ENCODE measurements at places on chromosomes 1 and 21.

DNA sequence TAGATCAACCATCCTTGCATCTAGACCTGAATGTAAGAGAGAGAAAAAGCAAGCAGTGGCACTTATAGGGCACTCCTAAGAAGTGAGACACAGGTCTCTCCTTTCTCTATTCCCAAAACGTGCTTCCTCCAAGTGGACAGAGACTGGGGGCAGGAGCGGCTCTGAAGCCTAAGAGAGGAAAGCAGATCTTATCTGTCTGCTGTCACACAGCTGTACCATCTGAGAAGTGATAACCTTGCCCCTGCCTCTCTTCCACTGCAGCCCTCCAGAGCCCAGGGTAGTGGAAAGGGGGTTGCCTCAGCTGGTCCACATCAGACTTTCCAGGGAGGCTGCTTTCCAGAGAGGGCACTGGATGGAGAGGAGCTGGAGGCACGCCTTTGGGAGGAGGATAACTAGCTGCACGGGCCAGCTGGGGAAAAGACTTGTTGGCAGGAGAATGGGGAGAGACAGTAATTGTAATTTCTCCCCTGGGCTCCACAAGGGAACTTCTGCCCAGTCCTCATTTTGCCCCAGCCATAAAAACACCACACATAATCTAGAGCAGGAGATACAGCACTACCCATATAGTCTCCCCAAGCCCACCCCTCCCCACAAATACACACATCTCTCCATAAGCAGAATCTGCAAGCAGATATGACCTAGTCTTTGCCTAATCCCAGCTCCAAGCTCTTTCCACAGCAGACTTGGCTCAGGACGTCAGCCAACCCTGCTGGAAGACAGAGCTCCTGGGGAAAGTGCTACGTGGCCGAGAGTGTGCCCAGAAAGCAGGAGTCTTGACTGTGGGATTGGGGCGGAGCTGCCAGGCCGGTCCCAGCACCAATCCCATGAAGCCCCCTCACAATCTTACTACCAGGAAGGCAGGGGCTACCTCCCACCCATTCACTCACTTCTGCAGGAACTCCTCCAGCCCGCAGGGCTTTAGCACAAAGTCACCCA, 31.2 kb downstream of the PIK3C2B start:
- no peak for DNase-seq

DNA sequence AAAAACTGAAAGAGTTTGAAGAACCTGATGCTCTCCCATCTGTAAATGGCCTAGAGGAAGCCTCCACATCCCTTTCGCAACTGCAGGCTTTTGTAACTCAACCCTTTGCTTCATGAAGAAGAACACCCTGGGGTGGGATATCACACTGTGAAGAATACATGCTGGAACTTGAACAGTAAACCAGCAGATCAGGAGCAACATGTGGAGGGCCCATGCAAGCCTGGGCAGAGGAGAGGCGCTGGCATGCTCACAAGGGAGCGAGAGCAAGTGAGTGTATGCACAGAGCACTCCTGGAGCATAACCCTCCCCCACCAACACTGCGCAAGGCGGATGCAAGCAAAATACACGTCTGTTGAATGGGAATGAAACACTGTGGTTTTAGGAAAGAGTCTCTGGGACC, 24.6 kb upstream of the SPAG17 start:
- DNase-seq, result no peak

- DNase-seq, result no peak
These were observed 831 bp upstream of the FOXD2 start for GRCh38 chr1:47436979-47437446.

- no peak for DNase-seq
These were observed 57.4 kb upstream of the TMPRSS15 start for GRCh38 chr21:18460979-18461378.

DNA sequence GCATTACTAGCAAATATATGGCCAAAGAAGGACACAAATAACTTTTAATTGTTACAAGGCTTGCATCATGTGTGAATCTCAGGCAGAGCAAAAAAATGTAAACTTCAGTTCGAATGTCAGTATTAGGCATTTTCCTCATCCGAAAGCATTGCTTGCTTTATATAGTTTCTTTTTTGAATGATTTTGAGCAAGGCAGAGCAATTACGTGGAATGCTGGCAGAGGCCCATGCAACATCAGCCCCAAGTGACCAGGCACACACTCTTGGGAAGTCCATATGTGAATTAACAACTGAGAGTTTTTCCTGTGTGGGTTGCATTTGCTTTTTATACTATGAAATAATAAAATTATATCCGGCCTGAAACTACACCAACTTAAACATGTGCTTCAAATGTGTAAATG, 274.8 kb downstream of the PTPRC start:
- DNase-seq, result no peak

DNA sequence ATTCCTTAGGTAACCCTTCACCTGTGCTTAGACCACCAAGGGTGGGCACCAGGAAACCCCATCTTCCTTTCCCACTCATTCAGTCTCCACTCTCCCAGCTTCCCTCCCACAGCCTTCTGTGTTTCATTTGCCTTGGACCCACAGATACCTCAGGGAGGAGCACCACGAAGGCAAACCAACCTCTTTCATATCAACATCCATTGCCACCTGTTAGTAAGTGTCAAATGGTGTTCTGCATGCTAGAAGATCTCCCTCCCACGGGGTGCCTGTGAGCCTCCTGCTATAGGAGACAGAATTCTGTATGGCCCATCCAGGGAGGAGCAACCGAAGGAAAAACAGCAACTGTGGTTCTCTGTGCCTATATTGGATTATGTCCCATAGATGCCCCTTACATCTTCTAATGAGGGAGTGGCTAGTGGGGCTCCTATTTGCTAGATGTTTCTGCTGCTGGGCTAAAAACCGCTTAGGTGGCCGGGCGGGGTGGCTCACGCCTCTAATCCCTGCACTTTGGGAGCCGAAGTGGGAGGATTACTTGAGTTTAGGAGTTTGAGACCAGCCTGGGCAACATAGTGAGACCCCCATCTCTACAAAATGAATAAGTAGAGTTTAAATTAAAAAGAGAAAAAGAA, 25.6 kb upstream of the SCCPDH start:
- DNase-seq, result no peak

DNA sequence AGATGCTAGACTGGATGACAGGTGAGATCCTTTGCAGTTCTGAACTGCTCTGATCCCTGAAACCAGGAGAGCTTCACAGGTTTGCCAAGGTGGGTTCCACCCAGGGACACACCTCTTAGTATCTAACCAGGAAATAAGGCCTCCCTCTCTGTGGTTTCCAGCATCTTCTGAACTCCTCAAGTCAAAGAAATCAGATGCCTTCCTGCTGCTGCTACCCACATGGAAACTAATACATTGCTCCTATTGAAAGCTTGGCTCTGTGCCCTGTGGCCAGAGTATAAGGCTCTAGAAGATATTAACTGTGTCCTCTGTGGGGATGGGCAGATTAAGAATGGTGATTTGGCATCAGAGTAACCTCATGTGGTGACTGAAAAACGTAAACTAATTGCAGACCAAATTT, 75.0 kb upstream of the MRPS6 start:
- DNase-seq, result no peak

DNA sequence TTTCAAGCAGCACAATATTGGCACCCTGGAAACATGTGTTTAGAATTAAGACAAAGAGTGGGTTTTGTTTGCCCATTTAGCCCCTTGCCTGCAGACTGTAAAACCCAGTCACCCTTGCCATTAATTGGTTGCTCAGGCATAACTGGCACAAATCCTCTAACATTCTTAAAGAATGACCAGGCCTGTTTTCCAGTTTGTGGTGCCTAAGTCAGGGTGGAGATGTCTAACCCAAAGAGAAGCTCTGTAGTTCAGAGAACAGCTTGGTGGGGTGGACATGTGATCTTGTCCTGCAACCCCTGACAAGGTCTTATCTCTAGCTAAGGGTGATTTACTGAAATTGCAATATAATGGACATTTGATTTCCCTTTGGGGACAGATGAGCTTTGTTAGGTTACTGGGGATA, 8.8 kb upstream of the ANGPTL7 start:
- DNase-seq, result no peak

- no peak for DNase-seq
These were observed 28.8 kb downstream of the CHODL start for GRCh38 chr21:18273400-18273799.

GRCh38 chr1:2397007-2397679, 5.5 kb downstream of the RER1 start:
- no peak for DNase-seq

DNA sequence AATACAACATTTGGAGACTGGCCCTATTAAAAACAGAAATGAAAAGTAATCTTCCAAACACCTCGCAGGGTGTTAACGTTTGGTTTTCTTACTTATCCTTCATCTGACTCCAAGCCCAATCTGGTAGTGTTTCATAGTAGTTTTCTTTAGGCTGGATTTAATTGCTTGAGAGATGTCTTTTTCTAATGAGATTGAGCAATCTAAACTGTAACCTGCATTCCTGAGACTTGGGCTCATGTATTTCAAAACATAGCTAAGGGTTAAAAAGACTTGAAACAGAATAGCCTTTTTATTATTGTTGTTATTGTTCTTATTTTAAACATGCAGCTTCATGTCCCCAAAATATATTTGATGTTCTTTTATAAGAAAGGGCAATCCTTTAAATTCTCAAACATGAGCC, 278.9 kb downstream of the TGFB2 start:
- no peak for DNase-seq

GRCh38 chr21:19011451-19011850, 607.9 kb upstream of the TMPRSS15 start:
- DNase-seq, result no peak
